ENCODE measurements at places on chromosomes 3 and 15. TPM values are rescaled to one million over a fixed set of nuclear protein-coding genes. Genes with fewer than 3 reads are reported as not detected.

RPL14 gene
- 718 TPM for total RNA-seq

IQCF5 gene
- not detected for total RNA-seq

CDCP1 gene
- 10.5 TPM for total RNA-seq

RASGRF1 gene
- 0.10 TPM for total RNA-seq

SEMA7A gene
- 1.5 TPM for total RNA-seq

PPM1M gene
- total RNA-seq: 4.2 TPM

SLC51A gene
- total RNA-seq: not detected

RBPMS2 gene
- total RNA-seq: 6.1 TPM

ZDHHC19 gene
- total RNA-seq: not detected

IL20RB gene
- 1.5 TPM for total RNA-seq

SLC12A1 gene
- not detected for total RNA-seq

CPA3 gene
- total RNA-seq: not detected

SPRED1 gene
- 5.7 TPM for total RNA-seq

POTEB gene
- total RNA-seq: not detected

XYLB gene
- total RNA-seq: 3.8 TPM

ZPLD1 gene
- total RNA-seq: not detected

CKMT1B gene
- total RNA-seq: 5.1 TPM

OR4M2 gene
- not detected for total RNA-seq

ST3GAL6 gene
- 0.80 TPM for total RNA-seq

TMEM212 gene
- total RNA-seq: not detected

P2RY1 gene
- 0.47 TPM for total RNA-seq

GOLGA8H gene
- total RNA-seq: 1.6 TPM

POLQ gene
- total RNA-seq: 7.4 TPM

ADAMTSL3 gene
- total RNA-seq: 0.25 TPM

CYP8B1 gene
- not detected for total RNA-seq

MAP1A gene
- 0.85 TPM for total RNA-seq

RTP4 gene
- not detected for total RNA-seq

CCR9 gene
- not detected for total RNA-seq

GOLGA8R gene
- 0.15 TPM for total RNA-seq

C3orf52 gene
- total RNA-seq: 11.3 TPM

ZNF80 gene
- not detected for total RNA-seq

OXTR gene
- 10.4 TPM for total RNA-seq

ADAMTS17 gene
- total RNA-seq: 0.13 TPM

SCG5 gene
- total RNA-seq: 2.0 TPM

TTLL13 gene
- total RNA-seq: not detected

PLCH1 gene
- 0.97 TPM for total RNA-seq

FGD5 gene
- 0.06 TPM for total RNA-seq

ITGA11 gene
- 7.0 TPM for total RNA-seq

PLA2G4D gene
- total RNA-seq: not detected

UNC13C gene
- total RNA-seq: not detected

ADGRG7 gene
- total RNA-seq: not detected

CLDN1 gene
- total RNA-seq: 23.3 TPM

LMAN1L gene
- total RNA-seq: not detected

All from A549 treated with GW870086 at 1 μM for 4 hours (cell line).